ENCODE measurements at places on chromosomes 1 and 21.

GRCh38 chr1:163170331-163170730 lies 32.4 kb downstream of the RGS5 start:
- DNase-seq, result no peak

- no peak for DNase-seq
Measured at GRCh38 chr1:224407571-224408293, 26.9 kb downstream of the WDR26 start.

DNA sequence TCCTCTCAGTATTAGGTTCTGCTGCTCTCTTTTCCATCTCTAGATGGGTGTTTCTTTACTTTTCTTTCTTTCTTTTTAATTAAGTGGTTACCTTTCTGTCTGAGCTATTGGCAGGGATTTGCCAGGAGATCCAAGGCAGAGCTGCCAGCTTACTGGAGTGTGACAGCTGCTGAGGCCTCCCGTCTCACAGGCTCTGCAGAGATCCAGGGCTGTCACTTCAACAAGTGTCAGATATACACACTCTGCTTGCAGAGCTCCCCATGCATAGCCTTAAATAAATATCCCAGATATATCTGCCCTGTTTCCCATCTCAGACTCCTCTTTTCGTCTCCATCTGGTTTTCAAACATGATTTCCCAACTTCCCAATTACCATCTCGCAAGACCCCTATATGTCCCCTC lies 124.3 kb downstream of the NOS1AP start:
- no peak for DNase-seq

DNA sequence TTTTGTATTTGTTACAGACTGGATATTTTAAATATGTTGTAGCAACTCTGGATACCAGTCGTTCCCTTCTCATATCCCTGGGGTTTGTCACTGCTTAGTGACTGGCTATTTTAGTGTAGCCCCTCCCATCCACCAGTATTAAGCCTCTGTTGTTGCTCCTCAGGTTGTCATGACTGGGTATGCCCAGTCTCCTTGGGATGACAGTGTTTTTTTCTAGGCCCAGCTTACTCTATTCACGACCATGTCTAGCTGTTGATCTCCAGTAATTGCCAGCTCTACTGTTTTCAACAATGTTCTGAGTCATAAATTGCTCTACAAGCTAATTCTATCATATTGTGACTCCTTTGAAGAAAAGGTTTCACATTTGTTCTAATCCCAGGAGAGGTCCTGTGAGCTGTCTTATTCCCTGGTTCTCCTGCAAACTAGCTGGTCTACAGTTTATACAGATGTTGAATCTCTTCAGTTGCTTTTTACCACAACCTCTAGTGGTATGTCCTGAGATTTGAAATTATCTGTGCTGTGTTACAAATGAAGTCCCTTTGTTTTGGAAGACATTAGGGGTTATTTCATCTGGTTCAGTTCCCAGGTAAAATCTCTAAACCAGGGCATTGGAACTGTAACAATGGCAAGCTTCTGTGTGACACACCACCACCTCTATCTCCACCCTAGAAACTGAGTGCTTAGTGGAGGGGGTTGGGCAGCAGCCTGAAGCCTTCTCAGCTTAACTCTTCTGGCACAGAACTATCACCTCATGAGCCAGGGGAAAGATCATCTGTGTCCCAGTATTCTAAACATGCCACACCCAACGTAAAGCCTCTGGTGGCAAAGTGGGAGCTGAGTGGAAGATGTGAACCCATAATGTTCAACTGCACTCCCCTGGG lies 124.6 kb downstream of the TRIM33 start:
- no peak for DNase-seq

DNA sequence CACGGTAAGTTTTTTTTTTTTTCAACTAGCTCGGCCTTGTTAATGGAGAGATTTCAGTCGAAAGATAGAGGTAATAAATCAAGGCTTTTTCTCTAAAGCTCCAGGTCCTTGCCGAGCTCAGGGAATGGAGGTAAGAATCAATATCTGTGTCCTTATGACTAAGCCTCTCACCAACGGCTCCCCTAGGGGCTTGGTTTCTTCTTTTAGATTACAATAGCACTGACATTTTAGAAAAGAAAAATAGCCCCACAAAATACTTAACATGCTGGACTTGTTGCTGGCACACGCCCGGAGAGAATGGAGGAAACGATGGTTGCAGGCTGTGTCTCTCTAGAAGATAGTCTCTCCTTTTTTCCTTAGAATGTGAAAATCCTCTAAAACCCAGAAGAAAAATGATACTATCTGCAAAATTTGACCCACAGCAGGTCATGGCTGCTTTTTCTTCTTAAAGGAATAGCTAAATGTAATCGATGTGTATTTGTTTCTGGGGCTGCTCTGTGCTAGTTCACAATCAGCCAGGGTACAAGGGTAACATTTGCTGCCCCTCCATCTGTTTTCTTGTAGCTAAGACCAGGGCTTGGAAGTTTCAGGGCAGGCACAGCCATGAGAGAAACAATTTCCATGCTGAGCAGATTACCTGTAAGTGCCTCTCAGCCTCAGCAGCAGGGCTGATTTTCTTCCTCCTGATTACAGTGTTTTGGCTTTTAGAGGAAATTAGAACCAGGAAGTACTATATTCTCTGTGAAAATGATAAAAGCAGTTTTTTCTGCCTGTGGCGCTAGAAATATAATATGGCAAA lies 86.2 kb upstream of the GNG12 start:
- no peak for DNase-seq

GRCh38 chr1:108848806-108849205 lies 8.1 kb downstream of the AKNAD1 start:
- no peak for DNase-seq

- DNase-seq, result no peak
Measured at GRCh38 chr1:198681252-198681651, 42.4 kb downstream of the PTPRC start.

GRCh38 chr1:7805460-7805859 lies 21.4 kb downstream of the PER3 start:
- no peak for DNase-seq

- DNase-seq, result no peak
Measured at GRCh38 chr1:93111561-93111960, 32.5 kb downstream of the MTF2 start.

GRCh38 chr1:32339363-32339978 lies 3.4 kb upstream of the MARCKSL1 start:
- no peak for DNase-seq

- DNase-seq, result no peak
Measured at GRCh38 chr1:192726820-192727504, 81.9 kb upstream of the RGS2 start.

DNA sequence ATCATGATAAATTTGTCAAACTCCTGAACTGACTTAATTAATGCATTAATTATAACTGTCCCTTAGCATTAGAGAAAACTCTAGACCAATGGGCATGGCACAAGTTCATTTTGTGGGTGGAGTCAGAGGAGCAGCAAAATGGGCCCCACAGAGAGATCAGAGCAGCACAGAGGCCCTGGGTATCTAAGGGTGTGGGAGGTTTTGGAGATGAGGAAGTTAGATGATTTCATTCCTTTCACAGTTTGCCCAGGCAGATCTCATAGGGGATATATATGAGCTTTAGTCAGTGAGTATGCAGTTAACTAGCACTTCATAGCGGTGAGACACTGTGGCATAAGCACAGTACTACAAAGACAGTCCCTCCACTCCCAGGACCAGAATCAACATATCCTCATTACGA lies 117.3 kb downstream of the MAB21L3 start:
- DNase-seq, result no peak
